ENCODE measurements at places on chromosomes 5 and 9.

DNA sequence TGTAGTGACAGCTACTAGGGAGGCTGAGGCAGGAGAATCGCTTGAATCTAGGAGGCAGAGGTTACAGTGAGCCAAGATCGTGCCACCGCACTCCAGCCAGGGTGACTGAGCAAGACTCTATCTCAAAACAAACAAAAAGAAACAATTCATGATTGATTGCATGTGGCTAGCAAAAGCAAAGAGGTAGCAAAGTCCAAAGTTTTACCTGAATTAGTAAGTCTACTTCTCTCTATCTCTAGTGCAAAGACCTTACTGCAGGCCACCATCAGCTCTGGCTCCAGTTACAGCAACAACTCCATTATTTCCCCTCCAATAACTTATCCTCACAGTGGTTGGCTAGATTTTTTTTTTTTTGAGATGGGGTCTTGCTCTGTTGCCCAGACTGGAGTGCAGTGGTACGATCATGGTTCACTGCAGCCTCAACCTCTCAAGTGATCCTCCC, 6.2 kb upstream of the SAR1B start:
- DNase-seq: peak; percentile 96

DNA sequence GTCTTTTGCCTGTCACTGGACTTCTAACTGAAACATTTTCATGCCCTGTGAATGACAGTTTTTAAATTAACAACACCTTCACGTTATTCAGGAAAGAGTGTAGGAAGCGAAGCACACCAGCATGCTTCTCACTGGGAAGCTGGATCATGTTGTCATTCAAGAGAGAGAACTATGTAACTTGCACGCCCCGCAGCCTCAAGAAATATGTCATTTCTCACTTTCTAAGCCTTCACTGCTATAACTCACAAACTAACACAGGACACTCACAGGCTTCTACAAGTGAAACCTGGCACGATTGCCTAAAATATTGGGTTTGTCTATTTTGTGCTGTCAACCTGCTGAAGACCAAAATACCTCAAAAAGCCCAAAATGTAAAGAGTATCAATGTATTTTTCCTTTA, 466.3 kb downstream of the EFNA5 start:
- DNase-seq: no peak

DNA sequence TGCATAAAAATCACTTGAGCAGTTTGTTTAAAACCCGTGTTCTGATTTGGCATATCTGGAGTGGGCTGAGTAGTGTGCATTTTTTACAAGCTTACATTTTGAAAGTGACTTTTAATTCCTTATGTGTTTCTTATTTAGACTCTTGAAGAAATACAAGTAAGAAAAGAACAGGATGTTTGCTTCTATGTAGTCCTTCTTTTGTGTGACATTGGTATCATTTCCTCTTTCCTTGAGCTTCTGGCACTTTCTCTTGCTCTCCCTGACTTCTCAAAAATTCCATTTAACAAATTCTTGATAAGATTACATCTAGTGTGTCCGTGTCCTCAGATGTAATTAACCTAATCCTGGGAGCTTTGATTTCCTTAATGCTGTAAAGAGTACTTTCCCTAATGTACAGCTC, 12.5 kb downstream of the GARNL3 start:
- DNase-seq: no peak

DNA sequence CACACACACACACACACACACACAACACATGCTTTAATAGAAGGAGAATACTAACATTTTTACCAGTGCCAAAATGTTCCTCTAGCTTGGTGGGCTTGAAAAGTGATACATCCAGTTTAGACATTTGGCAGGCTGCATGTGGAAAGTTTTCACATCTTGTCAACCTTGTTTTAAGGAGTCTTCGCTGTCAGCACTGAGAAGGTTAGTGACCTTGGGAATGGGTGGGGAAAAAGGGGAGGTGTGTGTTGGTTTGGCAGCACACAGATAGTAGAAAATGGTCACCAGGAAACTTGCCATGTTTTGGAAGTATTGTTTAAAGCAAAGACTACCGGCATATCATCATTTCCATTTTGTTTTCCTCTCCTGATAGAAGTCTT, 346.5 kb upstream of the ADAMTSL1 start:
- DNase-seq: no peak

DNA sequence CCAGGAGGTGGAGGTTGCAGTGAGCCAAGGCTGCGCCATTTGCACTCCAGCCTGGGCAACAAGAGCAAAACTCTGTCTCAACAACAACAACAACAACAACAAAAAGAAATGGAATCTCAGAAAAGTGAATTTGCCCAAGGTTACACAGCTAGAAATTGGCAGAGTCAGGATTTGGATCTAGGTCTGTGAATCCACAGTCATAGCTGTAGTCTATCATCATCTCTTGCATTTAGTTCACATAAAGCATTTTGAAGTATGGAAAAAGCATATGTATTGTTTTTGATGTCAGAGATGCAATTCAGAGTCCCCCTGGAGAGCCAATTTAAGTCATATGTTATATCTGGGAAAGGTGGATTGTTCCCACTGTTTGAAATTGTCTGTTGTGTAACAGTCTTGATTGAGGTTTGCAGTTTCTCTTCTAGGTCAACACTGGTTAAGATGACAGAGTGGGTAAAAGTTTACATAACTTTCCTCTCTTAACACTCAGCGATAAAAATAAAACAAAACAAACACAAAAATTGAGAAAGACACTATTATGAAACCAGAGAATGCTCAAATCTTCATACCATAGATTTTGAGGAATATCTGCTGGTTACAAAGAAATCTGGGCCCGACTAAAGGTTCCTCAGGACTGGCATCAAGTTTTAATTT, 21.5 kb upstream of the GPR21 start:
- peak; percentile 69 for DNase-seq

GRCh38 chr5:63154476-63155309, 576.1 kb downstream of the LRRC70 start:
- DNase-seq: no peak

DNA sequence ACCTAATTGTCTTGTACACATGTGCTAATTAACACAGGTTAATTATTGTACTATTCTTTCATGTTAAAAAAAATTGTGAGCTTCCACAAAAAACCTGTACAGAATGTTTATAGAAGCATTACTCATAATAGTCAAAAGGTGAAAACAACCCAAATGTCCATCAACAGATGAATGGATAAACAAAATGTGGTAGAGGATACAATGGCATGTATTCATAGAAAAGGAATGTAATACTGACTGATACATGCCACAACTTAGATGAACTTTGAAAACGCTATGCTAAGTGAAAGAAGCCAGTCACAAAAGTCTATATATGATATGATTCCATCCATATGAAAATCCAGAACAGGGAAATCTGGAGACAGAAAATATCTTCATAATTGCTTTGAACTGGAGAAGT, 25.6 kb downstream of the RRAGA start:
- DNase-seq: peak; percentile 36

- DNase-seq: no peak
Observed at GRCh38 chr9:124834591-124834990, 18.7 kb upstream of the WDR38 start.

GRCh38 chr5:99010294-99010693, 81.5 kb upstream of the CHD1 start:
- no peak for DNase-seq

DNA sequence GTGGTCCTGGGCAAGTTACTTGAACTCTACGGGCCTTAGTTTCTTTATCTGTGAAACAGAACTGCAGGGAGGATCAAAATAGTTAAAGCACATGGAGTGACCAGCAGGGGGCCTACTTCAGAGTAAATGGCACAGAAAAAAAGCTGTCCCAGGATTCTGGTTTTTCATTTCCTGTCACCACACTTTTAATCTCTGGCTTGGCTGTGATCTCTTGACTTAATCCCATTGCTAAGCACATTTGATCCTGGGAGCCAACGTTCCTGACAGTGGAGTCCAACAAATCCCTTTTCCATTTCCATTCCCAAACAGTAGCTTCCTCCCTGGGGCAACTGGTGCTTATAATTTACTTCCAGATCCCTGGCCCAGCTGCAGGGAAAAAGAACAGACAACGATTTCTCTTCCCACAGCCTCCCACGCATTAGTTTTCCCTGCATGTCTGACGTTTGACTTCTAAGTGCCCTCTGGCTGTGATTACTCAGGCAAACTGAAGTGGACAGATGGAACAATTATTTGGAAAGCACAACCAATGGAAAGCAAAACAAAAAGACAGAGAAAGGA, 136.5 kb upstream of the STK32A start:
- peak; percentile 33 for DNase-seq
